ENCODE measurements at places on chromosomes 13 and 19.
A peak's percentile ranks its signal among the peaks of the same experiment; 100 is the strongest.

GRCh38 chr13:20923272-20923671, 20.7 kb upstream of the XPO4 start:
- no peak for DNase-seq

GRCh38 chr13:92172191-92172590, 773.8 kb downstream of the GPC5 start:
- no peak for DNase-seq

- DNase-seq = no peak
Observed at GRCh38 chr13:112693831-112694497, 4.1 kb downstream of the ATP11A start.

DNA sequence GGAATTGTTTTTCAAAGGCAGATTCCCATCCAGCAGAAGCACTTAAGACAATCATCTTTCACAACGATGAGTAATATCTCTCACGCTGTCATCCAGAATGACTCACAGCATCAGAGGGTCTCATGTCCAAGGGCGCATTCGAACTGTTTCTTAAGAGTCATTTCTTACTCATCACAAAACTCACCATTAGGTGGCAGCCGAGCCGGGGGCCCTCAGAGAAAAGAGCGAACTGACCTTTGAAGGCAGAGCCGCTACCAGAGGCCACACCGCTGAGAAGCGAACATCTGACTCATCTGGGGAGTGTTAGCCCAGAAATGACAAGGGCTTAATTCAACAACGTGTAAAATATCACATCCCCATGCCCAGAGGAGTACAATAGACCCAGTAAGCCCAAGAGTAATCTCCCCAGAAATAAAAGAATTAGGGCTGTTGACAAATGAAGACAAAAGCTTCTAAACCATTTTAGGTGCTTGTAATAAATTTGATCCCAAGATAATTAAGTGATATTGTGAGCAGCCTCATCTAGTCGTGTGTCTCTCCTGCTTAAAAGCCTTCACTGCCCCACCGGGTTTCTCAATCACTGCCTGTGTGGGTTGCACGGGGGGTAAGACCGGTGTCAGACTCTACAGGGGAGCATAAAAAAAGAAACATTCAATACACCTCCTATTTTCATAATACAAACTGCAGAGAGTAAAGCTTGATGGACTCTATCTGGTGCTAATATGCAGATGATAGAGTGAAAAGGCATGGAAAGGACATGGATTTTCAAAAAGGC, 96.2 kb downstream of the CYSLTR2 start:
- DNase-seq = peak; percentile 26
